Stimulated activated CD8-positive, alpha-beta memory T cell treated with anti-CD3 and anti-CD28 coated beads, Interleukin-7, amount 100 ng/mL, for 1 hour (primary cell): ENCODE measurements at places on chromosomes 16 and 17.

DNA sequence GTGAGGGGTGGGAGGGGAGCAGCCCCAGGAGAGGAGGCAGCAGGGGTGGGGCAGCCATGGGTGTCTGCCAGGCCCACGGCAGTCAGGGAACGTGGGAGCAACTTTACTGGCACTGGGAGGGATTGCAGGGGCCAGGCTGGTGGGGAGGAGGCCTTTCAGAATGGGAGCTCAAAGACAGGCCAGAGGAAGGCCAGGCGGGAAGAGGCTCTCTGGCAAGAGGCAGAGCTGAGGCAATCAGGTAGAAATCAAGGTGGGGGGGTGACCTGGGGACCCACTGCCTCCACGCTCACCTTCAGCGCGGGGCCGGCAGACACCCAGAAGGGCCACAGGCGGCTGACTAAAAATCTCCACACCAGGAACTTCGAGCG lies 11.9 kb upstream of the GSE1 start:
- no peak for DNase-seq

GRCh38 chr16:78751601-78752000 lies 652.1 kb downstream of the WWOX start:
- DNase-seq = no peak

GRCh38 chr16:4700380-4700996 lies 7.1 kb downstream of the NUDT16L1 start:
- DNase-seq = no peak

DNA sequence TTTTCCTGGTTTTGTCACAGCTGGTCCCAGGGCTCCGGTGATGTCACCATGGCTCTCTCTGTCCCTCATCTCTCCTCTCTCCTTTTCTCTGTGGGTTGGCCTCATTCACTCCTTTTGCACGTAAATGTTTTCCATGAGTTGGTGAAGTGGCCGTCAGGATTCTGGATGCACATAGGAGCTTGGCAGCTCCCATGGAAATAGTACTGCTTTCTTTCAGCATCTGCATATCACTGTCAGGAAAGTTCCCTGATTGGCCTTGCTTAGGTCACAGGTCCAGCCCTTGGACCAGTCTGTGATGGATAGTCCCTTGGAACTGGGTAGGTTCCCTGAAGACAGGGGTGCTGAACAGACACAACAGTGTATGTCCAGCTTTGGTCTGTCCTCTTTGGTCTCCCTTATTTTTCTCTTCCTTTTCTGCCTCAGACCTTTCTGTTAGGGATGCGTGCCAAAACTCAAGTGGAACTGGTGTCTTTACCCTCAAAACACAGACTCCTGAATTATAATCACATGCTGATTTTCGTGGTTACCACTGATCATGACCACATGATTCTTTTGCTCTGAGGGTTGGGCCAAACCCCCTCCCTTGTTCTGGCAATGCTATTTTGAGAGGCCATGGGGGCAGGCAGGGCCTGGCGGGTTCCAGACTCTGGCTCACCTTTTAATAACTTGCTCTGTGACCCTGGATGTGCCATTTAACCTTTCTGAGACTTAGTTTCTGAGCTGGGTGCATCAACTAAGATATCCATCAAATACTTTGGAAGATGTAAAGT lies 99.0 kb downstream of the MSI2 start:
- DNase-seq = no peak

DNA sequence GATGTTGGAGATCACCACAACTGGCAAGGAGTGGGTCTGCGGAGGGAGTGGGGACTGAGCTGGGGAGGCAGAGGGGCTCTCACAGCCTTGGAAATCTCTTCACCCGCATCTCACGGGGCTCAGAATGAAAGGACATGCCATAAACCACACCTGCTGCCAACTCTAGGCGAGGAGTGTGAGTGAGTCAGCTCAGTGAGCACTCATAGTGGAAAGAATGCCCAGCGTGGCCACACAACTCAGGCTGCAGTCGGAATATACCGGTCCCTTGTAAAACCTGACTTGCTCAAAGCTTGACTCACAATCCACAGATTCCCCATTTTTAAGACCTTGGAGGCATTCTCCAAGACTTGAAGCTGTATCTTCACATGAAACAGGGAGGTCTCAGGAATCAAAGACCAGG lies 36.7 kb downstream of the STAT5A start:
- no peak for DNase-seq

GRCh38 chr16:25107466-25107792 lies 4.1 kb upstream of the LCMT1 start:
- no peak for DNase-seq

- no peak for DNase-seq
Observed at GRCh38 chr17:22703786-22704441, 1011.6 kb downstream of the KCNJ18 start.

- no peak for DNase-seq
Observed at GRCh38 chr17:82582213-82582612, 62.7 kb downstream of the FOXK2 start.

DNA sequence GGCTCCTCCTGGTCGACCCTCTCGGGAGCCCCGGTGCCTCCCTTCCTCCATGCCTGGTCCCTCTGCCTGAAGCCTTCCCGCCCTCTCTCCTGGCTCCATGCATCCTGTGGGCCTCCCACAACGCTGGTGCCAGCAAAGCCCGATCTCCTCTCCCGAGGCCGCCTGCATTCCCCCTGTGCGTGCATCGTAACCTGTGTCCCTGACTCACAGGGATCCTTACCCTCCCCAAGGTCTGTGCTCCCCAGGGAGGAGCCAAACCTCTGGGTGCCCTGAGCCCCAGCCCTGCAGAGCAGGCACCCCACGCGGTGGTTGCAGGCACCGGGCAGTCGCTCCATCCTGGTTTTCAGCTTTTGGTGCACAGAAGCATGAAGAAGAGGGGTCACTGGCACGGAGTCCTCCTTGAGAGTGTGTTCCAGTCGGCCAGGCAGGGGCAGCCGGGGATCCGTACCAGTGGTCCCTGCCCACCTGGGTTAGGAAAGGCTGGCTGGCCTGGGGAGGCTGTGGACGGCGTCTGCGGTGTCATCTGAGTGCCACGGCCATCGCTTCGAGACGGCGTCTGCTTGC lies 1.8 kb upstream of the ENPP7 start:
- no peak for DNase-seq

DNA sequence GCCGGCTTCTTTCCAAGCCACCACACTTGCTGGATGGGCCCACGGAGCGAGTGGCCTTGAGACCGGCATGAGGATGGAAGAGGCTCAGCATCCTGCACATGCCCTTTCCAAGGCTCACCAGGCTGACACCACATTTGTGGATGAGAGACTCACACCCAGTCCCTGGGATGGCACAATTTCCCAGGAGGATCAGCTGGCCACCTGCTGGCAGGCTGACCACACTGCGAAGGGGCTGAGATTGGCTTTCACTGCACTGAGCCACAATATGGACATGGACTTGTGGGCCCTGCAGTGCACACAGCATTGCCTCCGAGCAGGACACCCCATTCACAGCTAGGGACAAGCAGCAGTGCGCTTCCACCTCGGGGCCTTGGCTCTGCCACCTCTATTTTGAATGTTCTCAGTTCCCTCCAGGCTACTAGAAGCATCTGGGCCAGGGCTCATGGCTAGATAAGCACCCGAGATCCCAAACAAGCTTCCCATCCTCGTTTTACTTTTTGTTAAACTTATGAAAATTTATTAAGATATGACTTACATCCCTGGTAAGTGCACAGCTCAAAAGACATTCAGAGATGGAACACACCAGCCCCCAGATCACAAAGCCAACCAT lies 25.3 kb upstream of the KSR1 start:
- DNase-seq = no peak
